ENCODE measurements at places on chromosomes 7 and 10.
A peak's percentile ranks its signal among the peaks of the same experiment; 100 is the strongest.

GRCh38 chr7:46286356-46286755, 365.3 kb upstream of the IGFBP3 start:
- no peak for ATAC-seq

GRCh38 chr7:122791959-122792545, 89.3 kb upstream of the RNF148 start:
- ATAC-seq, result no peak

GRCh38 chr7:17659126-17659525, 281.2 kb downstream of the SNX13 start:
- no peak for ATAC-seq

GRCh38 chr10:102613785-102614184, 30.5 kb upstream of the TRIM8 start:
- ATAC-seq, result no peak

DNA sequence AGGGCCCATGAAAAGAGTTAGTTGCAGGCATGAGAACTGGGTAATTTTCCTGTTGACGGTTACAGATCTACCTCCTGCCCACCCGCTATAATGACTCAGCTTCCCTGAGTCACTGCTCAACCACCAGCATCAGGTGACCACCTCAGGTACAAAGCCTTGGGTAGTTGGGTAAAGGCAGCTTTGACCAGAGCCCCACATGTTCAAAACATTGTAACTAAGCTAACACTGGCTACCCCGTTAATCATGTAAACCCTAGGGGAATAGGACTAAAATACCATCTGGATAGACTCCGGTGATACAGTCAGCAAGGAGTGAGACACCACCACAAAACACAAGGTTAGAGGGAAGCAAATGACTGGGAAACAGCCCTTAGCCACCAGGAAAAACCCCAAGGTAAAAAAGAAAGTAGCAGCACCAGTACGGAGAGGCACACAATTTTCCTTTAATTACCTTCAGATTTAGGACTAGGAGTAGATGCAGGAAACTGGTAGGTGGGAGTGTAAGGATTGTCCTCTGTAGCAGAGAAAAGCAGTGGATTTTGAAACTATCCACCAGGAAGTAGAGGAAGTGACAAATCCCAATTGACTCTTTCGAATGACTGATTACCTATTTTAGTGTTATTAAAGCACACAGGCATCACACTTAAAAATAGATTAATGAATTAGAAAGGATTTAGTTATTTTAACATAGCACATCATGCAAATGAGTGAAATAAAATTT, 103.5 kb upstream of the PDLIM1 start:
- ATAC-seq, result peak; percentile 27

DNA sequence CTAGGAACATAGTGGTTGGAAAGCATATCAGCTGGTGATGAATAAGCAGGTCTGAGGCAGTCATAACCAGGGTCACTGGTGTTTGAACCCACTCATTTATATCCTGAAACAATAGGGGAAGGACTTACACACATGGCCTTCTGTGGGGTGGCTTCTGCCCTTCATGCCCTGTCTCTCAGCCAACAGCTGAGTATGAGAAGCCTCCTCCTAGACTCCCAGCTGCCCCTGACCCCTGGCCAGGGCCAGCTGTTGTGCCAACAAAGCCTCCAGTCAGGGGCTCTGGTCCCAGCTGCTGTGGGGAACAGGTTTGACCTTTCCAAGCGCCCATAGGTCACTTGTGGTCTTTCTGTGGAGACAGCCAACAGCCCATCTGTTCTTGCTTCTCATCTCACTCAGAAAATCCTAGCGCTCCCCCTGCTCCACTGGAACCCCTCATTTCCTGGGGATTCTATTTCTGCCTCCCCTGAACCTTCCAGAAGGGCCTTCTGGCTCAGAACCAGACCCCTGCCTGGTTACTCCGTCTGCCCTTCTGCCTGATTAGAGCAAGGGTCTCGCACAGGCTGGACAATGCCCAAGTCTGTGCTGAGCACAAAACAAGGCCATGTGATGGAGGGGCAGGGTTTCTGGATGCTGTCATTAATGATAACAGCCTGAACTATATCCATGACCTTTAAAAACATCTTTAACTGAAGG, 9.7 kb upstream of the PURB start:
- no peak for ATAC-seq

DNA sequence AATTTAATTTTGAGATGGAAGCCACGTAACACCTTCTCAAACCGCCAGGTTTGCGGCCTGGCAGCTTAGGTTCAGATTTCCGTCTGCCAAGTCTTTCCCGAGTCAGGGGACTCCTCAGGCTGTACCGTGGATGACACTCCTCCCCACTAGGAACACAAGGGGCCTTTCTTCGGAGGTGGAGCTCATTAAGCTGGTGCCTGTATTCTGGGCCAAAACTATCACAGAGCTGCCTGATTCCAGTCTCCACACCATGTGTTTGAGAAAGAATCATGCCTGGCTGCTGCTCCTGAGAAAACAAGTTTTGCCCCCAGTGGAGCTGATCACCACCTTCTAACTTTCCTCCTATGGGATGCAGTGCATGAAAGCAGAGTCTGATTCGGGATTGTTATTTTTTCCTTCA, 44.8 kb downstream of the TMEM209 start:
- ATAC-seq, result no peak

DNA sequence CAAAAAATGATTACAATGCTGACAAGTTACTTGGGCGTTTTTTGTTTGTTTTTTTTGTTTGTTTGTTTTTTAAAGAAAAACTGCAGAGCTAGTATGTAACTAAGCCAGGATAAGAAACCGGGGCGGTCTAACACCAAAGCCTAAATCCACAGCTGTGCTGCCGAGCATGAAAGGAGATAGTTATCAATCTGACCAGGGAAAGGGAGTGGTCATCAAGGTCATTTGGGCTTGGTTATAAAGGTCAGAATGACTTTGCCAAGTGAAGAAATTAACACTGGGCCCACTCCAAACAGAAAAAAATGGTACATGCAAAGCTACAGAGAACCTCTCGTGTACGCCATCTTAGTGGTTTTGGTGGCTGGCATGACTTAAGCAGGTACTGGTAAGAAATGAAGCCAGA, 104.7 kb downstream of the SRPK2 start:
- ATAC-seq, result no peak

- ATAC-seq, result no peak
Observed at GRCh38 chr10:79202188-79203013, 133.6 kb downstream of the ZMIZ1 start.

Data from activated CD4-positive, CD25-positive, alpha-beta regulatory T cell treated with anti-CD3 and anti-CD28 coated beads, Interleukin-2, amount 50 U/mL, for 24 hours (primary cell).